Activated CD4-positive, alpha-beta T cell treated with anti-CD3 and anti-CD28 coated beads, Interleukin-2, amount 10 ng/mL, durations not matched to agents 24 days and 14 days (primary cell): ENCODE measurements at places on chromosomes 1 and 21.
A peak's percentile ranks its signal among the peaks of the same experiment; 100 is the strongest.

DNA sequence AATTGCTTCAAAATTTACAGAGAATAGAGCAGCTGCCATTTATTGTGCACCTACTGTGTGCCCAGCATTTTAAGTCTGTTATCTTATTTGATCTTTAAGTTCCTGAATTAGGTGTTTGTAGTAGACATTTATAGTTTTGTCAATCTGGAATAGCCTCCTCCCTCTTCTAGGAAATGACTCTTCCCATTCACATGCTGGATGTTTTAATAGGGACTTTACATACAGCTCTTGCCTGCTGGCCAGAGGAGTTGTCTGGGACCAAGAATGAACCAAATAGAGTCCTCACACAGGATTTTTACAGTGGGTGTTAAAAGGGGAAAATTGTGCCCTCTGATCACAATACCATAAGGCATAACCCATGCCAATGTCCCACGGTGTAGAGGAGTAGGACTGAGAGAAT lies 367.1 kb downstream of the PDE4B start:
- DNase-seq, result no peak

DNA sequence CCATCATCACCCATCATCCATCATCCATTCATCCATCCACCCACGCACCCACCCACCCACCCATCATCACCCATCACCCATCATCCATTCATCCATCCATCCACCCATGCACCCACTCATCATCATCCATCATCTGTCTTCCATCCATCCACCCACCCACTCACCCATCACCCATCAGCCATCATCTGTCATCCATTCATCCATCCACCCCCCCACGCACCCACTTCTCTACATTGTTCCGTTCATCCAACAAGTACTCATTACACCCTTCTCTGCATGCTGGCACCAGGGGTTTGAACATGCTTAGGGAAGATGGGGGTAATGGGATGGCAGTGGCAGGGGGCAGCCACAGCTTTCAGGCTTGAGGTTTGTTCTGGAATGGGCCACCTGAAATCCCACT lies 82.1 kb downstream of the ADARB1 start:
- DNase-seq, result no peak

DNA sequence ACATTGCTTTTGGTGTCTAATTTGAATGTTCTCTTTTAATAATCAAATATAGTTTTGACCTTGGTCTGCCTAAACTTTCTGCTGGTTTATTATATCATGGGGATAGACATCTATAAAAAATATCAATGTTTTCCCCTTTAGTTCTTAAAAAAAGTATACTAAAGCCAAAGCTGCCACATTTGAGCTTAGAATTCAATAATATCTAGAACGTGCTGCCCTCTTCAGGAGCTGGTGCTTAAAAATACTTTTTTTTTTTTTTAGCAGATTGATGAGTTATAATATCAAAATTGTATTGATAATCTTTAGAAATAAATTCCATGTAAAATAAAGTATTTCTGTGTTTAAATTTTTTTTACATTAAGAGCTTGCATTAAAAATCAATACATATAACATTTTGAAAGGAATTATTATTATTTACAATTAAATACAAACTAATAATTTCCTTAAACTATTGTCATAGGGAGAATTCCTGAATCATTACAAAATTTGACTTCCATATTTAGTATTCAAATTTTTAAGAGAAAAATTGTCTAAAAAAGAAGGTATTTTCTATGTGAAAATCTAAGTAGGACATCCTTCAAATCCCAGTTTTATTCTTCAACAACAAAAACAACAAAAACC lies 40.1 kb upstream of the ADGRL2 start:
- DNase-seq, result no peak

- DNase-seq, result no peak
These were observed 100.1 kb downstream of the BRINP2 start for GRCh38 chr1:177270863-177271262.

- peak; percentile 90 for DNase-seq
These were observed 22.9 kb upstream of the LDLRAP1 start for GRCh38 chr1:25520446-25521061.

GRCh38 chr1:6440198-6441126 lies 15.9 kb downstream of the ESPN start:
- DNase-seq, result peak; percentile 92

DNA sequence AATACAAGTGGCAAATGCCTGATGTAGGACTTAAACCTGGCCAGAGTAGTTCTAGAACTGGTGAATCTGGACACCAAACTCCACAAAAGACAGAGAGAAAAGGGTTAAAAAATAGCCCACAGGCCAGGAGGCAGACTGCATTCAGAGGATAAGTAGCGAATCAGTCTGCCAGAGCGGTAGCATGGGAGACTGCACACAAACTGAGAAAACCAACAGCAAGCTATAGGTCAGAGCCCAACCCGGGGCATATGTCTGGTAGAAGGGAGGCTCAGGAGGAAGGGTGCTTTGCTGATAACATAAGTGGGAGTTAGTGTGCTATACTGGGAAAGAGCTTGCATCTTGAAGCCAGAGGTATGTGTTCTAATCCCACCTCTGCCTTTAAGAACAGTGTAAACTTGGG lies 4.0 kb downstream of the LRRC53 start:
- DNase-seq, result no peak

DNA sequence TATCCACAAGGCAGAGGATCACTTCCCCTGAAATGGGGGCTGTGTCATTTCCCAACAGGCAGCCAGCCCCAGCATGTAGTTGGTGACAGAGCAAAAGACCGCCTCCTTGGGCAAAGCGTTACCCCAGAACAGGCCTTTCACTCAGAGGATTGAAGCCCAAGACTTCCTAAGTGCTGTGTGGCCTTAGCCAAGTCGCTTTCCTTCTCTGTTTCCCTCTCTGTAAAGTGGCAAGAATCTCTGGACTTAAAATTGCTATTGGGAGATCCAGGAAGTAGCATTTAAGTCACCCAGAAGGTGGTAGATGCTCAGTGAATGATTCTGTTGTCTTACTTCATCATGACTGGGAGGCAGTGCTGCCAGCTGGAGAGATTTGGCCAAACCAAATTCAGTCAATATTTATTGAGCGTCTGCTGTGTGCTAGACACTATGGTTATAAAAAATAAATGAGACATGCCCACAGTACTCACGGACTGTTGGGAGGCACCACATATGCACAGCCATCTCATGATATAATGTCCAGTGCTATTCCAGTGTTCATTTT lies 35.3 kb downstream of the NIPAL3 start:
- no peak for DNase-seq

DNA sequence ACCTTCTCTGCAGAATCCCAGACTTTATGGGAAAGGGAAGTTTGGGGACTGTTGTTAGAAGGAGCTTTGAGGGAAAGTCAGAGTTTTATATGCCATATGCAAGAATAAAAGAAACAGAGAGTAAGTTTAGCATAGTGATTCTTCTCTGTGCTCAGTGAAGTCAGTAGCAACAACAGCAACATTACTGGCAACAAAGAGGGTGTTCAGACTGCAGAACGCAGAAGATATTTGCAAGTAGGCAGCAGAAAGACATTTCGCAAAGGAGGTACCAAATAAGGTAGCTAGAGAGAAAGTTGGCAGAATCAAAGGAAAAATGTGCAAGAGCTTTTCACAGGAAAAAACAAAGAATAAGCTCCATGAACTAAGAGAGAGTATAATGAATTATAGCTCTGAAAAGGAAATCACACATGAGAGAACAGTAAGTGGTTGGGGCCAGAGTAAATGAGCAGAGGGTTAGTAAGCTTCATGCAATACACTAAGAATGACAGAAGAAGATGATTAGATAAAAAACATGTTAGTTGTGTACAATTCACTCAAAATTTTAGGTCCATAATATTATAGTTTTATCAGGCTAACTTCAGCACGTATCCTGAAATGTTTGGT lies 98.1 kb downstream of the NEGR1 start:
- no peak for DNase-seq

- peak; percentile 76 for DNase-seq
These were observed 1.3 kb downstream of the SMG5 start for GRCh38 chr1:156281281-156281680.

DNA sequence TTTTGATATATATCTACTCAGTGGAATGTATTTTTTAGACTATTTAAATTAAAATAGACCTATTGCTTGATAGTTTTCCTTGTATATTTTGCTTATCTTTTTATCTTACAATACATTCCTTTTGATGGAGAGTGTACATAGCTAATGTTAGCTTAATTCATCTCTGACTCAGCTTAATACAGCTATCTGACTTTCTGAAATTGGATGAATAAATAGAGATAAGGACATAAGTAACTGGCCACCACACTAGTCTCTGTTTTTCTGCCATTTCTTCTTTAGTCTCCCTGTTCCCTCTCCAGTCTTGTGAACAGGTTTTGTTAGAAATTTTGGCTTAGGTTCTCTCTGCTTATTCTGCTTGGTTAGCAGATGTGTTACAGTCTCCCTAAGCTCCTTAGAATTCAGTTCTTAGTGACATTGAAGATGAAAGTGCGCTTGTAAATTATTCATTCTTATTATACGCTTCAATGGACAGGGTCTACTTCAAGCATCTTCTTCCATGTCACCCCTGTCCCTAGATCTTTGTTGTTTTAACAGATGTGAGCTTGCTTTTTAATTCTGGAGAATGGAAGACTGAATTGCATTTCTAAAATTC lies 59.6 kb downstream of the XPR1 start:
- DNase-seq, result no peak

DNA sequence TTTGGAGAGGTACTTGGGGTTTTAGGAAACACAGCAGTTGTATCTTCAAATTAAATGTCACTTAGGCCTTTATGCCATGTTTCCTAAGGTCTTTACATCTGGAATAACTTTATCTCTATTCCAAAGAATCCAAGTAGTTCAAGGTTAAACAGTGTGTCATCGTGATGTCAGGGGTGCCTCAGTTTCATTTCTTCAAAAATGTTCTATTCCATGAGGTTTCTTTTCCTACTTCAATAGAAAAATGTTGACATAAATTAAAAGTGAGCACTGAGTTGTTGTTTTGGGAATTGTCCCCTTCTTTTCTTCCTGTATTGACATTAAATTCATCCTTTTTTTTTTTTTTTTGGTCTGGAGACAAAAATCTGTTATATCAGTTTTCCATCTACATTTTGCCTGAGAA lies 160.6 kb upstream of the C21orf91 start:
- DNase-seq, result no peak

- no peak for DNase-seq
These were observed 24.0 kb downstream of the TENT5C start for GRCh38 chr1:117629625-117630422.
